Fibroblast of skin of scalp (primary cell): ENCODE measurements at places on chromosomes 3 and 15.

- no peak for DNase-seq
These were observed 119.4 kb upstream of the IQSEC1 start for GRCh38 chr3:13192471-13193213.

- no peak for DNase-seq
These were observed 13.1 kb upstream of the GP9 start for GRCh38 chr3:129047553-129047839.

GRCh38 chr3:29215948-29216347, 64.9 kb upstream of the RBMS3 start:
- no peak for DNase-seq

DNA sequence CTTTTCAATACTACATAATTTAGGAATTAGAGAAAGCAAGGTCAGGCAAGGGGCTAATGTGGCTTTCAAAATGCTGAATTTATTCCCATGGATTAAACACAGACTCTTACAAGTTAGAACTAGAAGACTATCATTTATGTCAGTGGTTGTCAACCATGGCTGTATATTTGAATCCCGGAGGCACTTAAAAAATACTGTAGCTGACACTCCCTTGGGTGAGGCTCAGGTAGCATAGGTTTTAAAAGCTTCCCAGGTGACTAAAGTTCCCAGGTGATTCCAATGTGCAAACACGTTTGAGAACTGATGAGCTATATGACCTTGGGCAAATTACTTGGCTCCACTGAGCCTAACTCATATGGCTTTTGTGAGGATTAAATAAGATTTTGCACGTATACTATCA, 29.6 kb downstream of the AAGAB start:
- DNase-seq = no peak

DNA sequence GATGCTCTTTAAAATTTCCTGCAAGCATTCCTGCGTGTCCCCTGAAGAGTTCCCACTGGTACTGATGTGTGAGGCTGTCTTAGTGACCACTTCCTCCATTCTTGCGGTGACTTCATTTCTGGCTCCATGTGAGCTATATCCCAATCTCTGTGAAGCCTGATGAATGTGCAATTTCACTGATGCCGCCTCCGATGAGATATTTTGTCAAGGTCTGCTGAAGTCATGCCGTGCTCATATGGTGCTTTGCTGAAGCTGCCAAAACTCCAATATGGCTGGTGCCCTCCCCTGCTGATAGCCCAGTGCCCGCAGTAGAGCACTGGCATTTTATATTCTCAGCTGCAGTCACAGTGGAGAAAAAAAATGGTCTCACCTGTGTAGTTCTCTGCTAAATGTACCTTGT, 271.5 kb downstream of the EFHB start:
- no peak for DNase-seq

DNA sequence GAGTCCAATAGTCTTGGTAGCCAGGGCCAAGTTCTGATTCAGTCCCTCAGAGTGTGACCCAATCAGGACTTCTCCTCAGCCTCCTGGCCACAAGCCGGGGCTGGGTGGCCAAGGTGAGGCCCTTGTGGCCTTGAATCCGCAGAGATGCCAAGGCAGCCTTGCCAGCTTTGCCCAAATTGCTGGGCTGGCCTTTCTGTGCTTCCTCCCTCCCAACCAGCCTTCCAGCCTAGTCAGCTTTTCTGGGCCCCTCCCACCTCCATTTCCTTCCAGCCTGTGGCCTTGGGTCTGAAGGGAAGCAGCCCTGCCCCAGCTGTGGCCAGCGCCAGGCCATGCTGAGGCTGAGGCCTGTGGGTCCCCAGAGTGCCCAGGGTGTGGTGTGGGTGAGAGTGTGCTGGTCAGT, 34.3 kb upstream of the ANKDD1A start:
- DNase-seq = no peak

GRCh38 chr15:61917457-61917856, 142.8 kb downstream of the VPS13C start:
- no peak for DNase-seq
